ENCODE measurements at places on chromosomes 7 and 10. TPM values are rescaled to one million over a fixed set of nuclear protein-coding genes. Genes with fewer than 3 reads are reported as not detected.

Gene FBXW4
- 64.3 TPM for total RNA-seq

- H3K4me3 ChIP-seq = no peak overlapping the region
- DNase-seq = no peak
- no peaks in the 10 kb centered on the region for H3K4me1 ChIP-seq
- no peaks in the 10 kb centered on the region for H3K36me3 ChIP-seq
Measured at GRCh38 chr7:46864716-46865115, 717.2 kb downstream of the TNS3 start.

DNA sequence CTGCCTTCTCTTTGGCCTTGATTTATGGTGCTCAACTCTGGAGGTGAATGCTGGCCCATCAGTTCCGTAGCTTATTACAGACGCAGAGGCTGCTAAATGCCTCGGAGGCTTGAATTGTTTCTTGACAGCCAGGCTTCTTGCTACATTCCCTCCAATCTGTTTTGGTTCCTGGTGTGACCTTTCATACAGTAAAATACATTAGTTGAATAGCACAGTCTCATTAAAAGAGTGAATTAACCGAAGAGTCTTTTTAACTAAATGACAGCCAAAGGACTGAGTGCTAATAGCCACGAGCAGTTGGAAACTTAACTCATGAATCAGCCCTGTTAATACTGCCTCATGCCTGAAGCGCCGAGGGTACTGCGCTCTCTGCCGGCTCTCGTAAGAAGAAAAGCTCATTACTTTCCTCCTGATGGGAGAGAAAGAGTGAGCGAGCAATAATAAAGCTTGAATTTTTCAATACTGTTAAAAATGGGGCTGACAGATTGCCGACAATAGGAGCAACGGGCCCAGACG is 236.4 kb upstream of the GPR26 start:
- H3K27ac ChIP-seq = no peak overlapping the region
- no peaks in the 10 kb centered on the region for H3K36me3 ChIP-seq
- no peak for DNase-seq
- no peaks in the 10 kb centered on the region for H3K27me3 ChIP-seq

GRCh38 chr7:80708123-80708522 is 69.7 kb downstream of the CD36 start:
- no peaks in the 10 kb centered on the region for H3K36me3 ChIP-seq
- H3K4me1 ChIP-seq = no peaks in the 10 kb centered on the region
- no peaks in the 10 kb centered on the region for H3K27me3 ChIP-seq
- no peak for DNase-seq

GRCh38 chr10:123000155-123000554 is 8.4 kb downstream of the IKZF5 start:
- peaks cover 6% of the 10 kb centered on the region for H3K4me1 ChIP-seq
- no peaks in the 10 kb centered on the region for H3K27me3 ChIP-seq
- no peak overlapping the region for H3K27ac ChIP-seq
- peaks cover 7% of the 10 kb centered on the region for H3K36me3 ChIP-seq

DNA sequence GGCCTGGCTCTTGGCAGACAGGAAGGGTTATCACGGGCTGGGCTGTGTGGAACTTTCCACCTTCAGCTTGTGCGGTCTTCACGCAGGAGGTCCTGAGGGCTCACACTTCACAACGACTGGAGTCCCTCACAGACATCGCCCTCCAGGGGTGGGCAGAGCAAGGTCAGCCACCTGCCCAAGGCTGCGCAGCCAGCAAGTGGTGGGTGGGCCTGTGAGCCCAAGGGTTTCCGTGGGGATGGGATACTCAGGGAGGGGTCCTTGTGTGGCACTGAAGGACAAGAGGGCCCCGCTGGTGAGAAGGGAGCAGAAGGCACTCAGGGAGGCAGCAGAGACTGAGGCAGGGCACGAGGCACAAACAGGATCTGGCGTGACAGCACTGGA is 22.0 kb downstream of the PDIA4 start:
- no peaks in the 10 kb centered on the region for H3K27me3 ChIP-seq
- H3K36me3 ChIP-seq = peaks cover 30% of the 10 kb centered on the region
- no peak overlapping the region for H3K27ac ChIP-seq
- no peak for DNase-seq

GRCh38 chr7:28654110-28654509 is 241.8 kb downstream of the CREB5 start:
- DNase-seq = no peak
- H3K4me1 ChIP-seq = no peaks in the 10 kb centered on the region
- no peak overlapping the region for H3K27ac ChIP-seq
- H3K27me3 ChIP-seq = no peaks in the 10 kb centered on the region
- H3K4me3 ChIP-seq = no peak overlapping the region

GRCh38 chr7:78476851-78477405 is 678.4 kb downstream of the PHTF2 start:
- no peak overlapping the region for H3K4me3 ChIP-seq
- no peak for DNase-seq
- peaks cover 8% of the 10 kb centered on the region for H3K4me1 ChIP-seq
- H3K36me3 ChIP-seq = no peaks in the 10 kb centered on the region

Gene GBX1
- total RNA-seq = not detected

- peak overlapping the region; percentile 48 for H3K27ac ChIP-seq
- no peak for DNase-seq
- H3K27me3 ChIP-seq = no peaks in the 10 kb centered on the region
Measured at GRCh38 chr10:12919574-12919973, 81.9 kb downstream of the CCDC3 start.

Gene PUS7
- total RNA-seq = 4.1 TPM

DNA sequence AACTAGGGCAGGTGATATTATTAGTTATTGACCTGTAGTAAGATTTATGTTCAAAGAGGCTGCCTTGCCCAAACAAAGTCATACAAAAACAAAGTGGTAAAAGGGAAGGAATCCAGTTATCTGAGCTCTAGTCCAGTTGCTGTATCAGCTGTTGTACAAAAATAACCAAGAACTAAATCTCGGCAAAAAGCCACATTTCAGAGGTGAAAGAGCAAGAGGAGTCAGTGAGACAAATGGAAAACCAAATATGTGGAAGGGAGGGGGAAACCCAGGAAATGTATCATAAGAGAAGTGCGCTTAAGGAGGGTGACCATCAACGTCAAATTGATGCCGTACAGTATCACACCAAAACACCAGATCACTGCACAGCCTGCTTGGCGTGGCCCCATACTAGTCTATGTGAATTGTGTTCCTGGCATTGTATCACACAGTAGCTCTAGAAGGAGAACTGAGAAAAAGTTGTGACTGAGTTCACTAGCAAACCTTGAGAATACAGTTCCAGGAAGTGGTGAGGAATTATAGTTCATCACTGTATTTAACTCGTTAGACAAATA is 6.4 kb downstream of the AGBL3 start:
- peaks cover 21% of the 10 kb centered on the region for H3K4me1 ChIP-seq
- H3K27ac ChIP-seq = peak overlapping the region; percentile 52
- H3K4me3 ChIP-seq = peak overlapping the region; percentile 1

GRCh38 chr7:22787951-22788350 is 34.7 kb downstream of the TOMM7 start:
- no peak overlapping the region for H3K4me3 ChIP-seq
- no peak overlapping the region for H3K27ac ChIP-seq
- H3K4me1 ChIP-seq = no peaks in the 10 kb centered on the region
- no peaks in the 10 kb centered on the region for H3K27me3 ChIP-seq
